ENCODE measurements at places on chromosomes 1 and 21. TPM values are rescaled to one million over a fixed set of nuclear protein-coding genes. Genes with fewer than 3 reads are reported as not detected.

The KRTAP19-1 gene
- not detected for total RNA-seq

The MEGF6 gene
- total RNA-seq: 328 TPM

The SPATA45 gene
- 1.3 TPM for total RNA-seq

The SNAP47 gene
- total RNA-seq: 22.5 TPM

The TMEM200B gene
- total RNA-seq: 15.4 TPM

The SYNC gene
- total RNA-seq: 72.5 TPM

The SELP gene
- total RNA-seq: not detected

The PRAMEF7 gene
- not detected for total RNA-seq

The OR13G1 gene
- total RNA-seq: not detected

The OXCT2 gene
- total RNA-seq: not detected

The HAO2 gene
- total RNA-seq: not detected

The SMIM11 gene
- 20.8 TPM for total RNA-seq

The OLFML2B gene
- 120 TPM for total RNA-seq

The WNT4 gene
- 0.08 TPM for total RNA-seq

The KRTAP10-4 gene
- total RNA-seq: not detected

The CD52 gene
- total RNA-seq: not detected

The PCP4L1 gene
- not detected for total RNA-seq

The STXBP3 gene
- total RNA-seq: 41.6 TPM

The HMCN1 gene
- 81.6 TPM for total RNA-seq

The DNAJC28 gene
- total RNA-seq: 2.4 TPM
